ENCODE measurements at places on chromosomes 5 and 9.

DNA sequence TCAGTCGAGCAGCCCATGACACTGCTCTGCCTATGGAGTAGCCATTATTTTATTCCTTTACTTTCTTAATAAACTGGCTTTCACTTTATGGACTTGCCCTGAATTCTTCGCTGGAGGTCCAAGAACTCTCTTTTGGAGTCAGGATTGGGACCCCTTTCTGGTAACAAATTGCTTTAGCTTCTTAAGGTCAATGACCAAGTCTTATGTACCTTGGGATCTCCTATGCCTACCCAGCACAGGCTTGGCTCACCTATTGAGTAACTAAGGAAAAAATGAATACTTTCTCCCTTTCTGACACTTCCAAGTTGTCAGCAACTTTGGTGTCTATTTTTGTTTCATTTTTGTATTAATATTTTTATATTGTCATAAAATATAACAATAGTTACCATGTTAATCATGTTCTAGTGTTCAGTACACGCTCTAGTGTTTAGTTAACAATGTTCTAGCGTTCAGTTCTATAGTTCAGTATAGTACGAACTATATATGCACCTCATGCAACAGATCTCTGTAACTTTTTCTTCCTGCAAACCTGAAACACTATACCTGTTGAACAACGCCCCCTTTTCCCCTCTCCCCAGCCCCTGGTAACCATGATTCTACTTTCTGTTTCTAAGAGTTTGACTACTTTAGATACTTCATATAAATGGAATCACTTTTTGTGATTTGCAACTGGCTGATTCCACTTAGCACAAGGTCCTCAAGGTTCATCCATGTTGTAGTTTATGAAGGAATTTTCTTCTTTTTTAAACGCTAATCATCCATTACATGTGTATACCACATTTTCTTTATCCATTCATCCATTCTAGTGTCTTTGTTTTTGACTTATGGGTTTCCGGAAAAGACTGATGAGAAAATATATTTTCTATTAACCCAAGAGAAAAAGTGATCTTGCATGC, 1.8 kb upstream of the RHOBTB3 start:
- DNase-seq: no peak

DNA sequence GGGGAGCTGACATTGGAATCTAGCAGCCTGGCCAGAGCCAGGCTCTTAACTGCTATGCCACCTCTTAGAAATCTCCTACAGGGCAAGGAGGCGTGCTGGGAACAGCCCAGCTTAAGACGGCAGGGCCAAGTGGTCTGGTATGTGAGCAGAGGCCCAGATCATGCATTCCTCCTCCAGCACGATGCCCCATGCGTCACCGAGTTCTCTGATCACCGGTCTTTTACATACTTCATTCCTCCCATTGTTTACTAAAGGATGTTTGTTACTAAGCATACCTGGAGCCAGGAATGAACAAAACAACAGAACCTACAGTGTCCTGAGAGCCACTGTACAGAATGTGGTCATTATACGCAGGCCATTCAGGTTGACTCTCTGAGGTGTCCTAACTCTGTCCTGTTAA, 73.8 kb downstream of the TRIO start:
- no peak for DNase-seq

- no peak for DNase-seq
These were observed 37.6 kb downstream of the ELL2 start for GRCh38 chr5:95923918-95924544.

DNA sequence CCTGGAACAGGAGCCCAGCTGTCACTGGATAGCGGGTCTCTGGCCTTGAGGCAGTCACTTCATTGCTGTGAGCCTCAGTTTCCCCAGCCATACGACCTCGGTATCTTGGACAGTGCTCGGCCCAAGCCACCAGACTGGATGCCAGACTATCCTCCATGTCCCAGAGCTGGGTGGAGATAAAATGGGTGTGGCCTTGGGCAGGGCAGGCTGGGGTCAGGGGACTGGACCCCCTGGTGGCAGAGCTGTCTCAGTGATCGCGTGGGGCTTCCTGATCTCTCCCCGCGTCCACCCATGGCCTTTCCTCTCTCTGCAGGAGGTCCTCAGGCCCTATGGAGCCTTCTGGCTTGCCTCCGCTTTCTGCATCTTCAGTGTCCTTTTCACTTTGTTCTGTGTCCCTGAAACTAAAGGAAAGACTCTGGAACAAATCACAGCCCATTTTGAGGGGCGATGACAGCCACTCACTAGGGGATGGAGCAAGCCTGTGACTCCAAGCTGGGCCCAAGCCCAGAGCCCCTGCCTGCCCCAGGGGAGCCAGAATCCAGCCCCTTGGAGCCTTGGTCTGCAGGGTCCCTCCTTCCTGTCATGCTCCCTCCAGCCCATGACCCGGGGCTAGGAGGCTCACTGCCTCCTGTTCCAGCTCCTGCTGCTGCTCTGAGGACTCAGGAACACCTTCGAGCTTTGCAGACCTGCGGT, 10.0 kb downstream of the SLC2A8 start:
- no peak for DNase-seq

GRCh38 chr5:119949426-119949999, 320.2 kb downstream of the FAM170A start:
- DNase-seq: no peak

GRCh38 chr5:81023261-81023970, 63.3 kb downstream of the RASGRF2 start:
- DNase-seq: no peak

DNA sequence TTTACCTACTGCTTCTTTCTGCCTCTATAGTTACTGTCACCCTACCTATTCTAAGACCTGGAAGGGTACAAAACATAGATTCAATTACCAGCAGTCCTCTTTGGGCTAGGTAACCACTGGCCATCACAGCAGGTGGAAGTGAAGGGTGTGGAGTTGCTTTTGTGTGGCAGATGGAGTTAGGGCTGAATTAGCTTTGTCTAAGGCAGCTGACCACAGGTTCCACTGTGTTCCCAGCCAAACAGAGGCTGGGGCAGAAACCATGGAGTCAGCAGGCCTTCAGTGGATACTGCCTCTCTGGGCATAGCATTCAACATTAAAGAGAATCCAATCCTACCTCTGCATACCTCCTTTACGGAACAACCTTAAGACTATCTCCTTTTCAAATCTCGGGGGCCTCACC, 254.2 kb downstream of the RFX3 start:
- no peak for DNase-seq

GRCh38 chr5:41365369-41365768, 145.0 kb downstream of the PLCXD3 start:
- DNase-seq: no peak

DNA sequence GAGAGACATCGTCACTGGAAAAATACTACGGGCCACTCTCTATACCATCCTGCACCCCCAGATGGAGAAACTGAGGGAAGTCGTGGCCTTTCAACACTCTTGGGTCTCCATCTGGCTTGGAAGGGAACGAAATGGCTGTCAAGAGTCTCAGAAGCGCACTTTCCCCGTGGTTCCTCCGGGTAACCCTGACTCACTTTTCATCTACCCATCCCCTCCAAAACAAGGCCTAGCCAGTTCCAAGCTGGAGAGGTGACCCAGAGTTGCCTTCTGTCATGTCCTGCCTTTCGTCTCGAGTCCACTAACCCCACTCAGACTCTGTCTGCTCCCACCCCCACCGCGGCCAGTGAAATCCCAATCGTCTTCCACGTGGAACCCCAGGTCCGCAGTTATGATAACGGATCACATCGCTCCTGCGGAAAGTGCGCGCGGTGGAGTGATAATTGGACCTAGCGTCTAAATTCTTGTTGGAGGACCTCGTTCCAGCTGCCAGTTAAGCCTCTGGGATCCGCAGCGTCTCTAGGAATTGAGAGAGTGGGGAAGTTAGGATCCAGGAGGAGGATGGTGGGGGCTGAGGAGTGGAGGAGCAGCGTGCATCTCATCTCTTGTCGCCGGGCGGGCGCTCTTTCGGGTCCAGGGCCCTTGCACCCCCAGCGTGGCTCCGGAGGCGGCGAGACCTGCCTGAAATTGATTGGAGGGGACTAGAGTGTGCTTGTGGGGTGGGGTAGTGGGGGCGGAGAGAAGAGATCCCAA, 4.6 kb downstream of the CDKN2A start:
- no peak for DNase-seq

- DNase-seq: no peak
These were observed 145.1 kb upstream of the SMIM23 start for GRCh38 chr5:171640480-171640879.

DNA sequence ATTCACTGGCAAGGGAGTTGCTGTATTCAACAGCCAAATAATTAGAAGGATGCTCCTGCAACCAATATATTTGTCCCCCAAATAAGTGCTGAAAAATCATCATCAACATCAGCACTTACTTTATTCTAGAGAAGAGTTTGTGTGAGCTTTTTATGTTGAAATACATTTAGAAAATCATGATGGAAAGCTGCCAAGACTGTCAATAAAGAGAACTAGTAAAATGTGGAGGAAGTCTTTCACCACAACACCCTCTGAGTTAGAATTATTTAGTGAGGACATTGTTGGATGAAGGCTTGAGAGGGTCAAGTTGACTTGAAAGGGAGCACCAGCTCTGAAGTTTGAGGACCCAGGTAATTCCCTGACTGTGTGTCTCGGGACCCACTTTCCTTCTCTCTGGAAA, 100.2 kb upstream of the TBCA start:
- no peak for DNase-seq

DNA sequence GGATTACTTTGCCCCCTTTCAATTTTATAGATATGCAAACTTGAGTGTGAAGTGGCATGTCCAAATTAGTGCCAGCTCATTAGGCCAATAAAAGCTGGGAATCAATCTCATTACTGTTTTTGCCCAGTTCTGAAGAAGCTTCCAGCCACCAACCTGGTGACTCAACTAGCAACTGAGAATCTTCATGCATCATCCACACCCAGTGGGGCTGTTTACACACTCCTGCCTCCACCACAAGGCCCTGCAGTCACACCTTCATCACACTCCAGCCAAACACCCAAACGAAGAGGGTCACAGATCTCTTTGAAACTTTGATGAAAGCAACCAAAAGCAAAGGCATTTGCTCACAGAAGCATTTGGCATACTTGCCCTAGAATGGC, 41.3 kb upstream of the S1PR3 start:
- no peak for DNase-seq

GRCh38 chr5:160280384-160281095, 31.8 kb downstream of the CCNJL start:
- no peak for DNase-seq

All from urothelium cell line (cell line).